ENCODE measurements at places on chromosomes 11 and 22.

GRCh38 chr11:96189351-96189750 lies 153.6 kb downstream of the MAML2 start:
- no peak for DNase-seq

- no peak for DNase-seq
Measured at GRCh38 chr11:132943706-132944568, 588.4 kb downstream of the OPCML start.

GRCh38 chr11:45383224-45383623 lies 97.1 kb upstream of the SYT13 start:
- DNase-seq, result no peak

DNA sequence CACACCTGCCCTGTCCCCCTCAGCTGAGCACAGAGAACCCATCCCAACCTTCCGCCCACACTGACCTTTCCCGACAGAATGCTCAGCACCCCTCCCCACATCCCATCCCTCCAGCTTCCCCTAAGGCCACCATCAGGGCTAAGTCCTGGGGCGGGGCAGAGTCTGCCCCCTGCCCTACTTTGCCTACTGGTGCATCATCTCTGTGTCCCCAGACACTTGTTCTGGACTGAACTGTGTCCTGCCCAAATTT lies 109.8 kb downstream of the CTTN start:
- DNase-seq, result no peak

- no peak for DNase-seq
Measured at GRCh38 chr22:39900306-39901227, at the start of gene GRAP2. GRAP2 (plus strand) TSS chr22:39901084; CDS start chr22:39947107, 46,023 bp downstream.

Data from hematopoietic multipotent progenitor cell treated with erythropoietin and hydrocortisone succinate and interleukin-3 and kit ligand, for 15 days (in vitro differentiated cells).